ENCODE measurements at places on chromosomes 7 and 10. TPM values are rescaled to one million over a fixed set of nuclear protein-coding genes. Genes with fewer than 3 reads are reported as not detected.

DNA sequence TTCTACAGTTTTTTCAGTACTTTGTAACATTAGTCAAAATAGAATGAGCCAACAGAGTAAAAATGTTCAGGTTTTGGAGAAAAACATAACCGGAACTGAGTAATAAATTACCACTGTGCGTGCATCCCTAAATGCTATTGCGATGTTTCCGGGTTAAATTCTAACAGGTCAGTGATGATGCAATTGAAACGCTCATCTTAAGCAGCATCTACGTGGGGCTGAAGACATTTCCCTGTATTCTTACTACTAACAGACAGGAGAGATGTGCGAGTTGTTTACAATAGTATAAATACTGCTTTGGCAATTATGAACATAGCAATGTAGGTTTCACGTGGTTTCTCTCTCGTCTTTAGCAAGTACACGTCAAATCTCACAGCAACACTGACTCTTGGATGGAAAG lies 149.4 kb downstream of the USP6NL start:
- no peak for DNase-seq

DNA sequence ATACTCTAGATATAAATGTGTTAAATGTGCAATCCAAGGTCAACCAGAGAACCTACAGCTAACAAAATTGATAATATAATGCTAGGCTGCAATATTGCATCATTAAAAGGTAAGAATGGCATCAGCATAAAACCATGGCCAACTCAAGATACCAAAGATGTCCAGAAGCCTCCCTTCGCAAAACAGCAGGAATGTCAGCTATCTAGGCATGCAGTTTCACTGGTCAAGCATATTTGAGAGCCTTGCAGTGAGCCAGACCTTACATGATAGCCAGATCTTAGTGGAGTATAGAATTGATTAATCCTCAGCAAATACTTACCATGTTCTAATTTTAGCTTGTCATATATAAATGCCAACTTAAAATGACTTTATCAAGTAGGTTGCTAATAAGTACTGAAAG lies 138.8 kb downstream of the ZEB1 start:
- no peak for DNase-seq

The GPRIN2 gene
- 5.8 TPM for polyA plus RNA-seq

The SPDYE2B gene
- 2.4 TPM for polyA plus RNA-seq

DNA sequence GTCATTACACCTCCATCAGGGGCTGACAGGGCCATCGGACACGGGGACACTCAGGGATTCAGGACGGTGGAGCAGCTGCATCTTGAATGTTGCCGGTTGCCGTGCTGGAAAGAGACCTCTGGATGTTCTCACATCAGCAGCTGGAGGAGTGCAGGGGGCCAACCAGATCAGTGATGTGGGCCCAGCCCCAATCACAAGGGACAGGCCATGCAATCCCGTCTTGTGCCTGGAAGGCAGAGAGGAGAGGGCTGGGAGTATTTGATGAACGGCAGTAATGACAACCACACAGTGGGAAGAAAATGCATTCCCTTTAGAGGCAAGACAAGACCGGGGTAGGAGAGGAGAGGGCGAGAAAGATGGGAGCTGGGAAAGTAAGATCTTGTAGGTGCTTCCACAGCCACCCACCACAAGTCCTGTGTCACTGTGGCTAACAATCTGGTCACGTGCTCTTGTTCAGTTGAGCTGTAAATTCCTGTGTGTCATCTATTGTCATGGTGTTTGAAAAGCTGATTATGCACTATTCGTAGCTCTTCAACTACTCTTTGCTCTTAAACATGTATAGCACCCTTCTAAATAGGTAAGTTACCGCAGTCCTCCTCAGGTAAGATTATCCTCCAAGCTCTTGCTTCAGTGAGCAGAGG lies 85.9 kb upstream of the LEP start:
- no peak for DNase-seq

The PON3 gene
- polyA plus RNA-seq, result 19.3 TPM

- no peak for DNase-seq
These were observed 30.7 kb downstream of the GHRHR start for GRCh38 chr7:30994206-30995100.

The UNCX gene
- polyA plus RNA-seq, result not detected

GRCh38 chr10:131818510-131819234 lies 82.1 kb upstream of the PPP2R2D start:
- no peak for DNase-seq

DNA sequence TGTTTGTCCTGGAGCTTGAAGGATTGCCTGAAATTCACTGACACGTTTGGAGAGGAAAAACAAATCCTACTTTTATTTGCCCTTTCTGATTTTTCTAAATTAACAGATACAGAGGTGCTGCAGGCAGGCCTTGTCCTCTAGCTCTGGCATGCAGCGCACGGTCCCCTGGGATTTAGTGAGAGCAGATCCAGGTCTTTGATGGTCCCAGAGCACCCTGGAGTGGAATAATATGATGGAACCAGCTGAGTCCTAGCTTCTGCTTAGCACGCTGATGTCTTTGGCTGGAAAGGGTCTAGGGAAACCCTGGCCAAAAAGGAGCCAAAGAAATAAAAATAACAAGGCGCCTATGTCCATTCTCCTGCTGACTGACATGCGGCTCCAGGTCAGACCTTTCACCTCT lies 40.5 kb downstream of the C10orf120 start:
- DNase-seq, result no peak

DNA sequence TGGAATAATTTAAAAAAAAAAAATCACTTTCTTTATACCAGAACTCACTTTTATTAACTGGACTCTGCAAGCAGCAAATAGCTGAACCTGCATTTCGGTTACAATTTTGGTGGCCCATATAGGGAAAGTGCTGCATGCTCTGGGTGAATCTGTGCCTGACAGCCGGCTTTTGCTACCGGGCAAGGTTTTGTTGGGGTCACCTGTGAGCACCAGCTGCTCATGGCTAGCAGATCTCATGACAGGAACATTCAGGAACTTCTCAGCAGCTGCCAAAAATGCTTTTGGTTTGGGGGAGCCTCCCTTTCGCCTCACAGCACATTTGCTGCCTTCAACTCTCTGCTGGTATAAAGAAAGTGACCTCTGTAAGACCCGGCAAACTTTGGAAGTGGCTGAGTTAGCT lies 13.2 kb upstream of the CREB3L2 start:
- no peak for DNase-seq

The FAM25A gene
- not detected for polyA plus RNA-seq

DNA sequence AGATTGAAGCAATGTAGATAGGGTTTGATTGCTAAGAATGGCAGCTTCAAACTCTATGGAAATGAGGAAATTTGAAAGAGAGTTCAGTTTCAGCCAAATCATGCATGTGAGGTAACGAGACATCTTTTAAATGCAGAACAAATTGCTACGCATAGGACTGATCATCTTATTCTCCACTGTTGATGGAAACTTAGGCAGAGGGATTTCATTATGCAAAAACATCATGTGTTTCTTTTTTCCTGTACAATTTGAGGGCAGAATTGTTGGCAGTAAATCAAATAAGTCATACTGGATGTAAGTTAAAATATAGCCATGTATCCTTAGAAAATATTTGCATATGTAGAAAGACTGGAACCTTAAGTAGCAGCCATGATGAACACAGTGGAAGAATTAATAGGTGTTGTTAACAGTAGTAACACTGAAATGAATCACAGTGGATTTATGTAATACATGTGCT lies 327.4 kb downstream of the CDK14 start:
- no peak for DNase-seq

The GRM3 gene
- polyA plus RNA-seq, result 0.40 TPM

The GDF2 gene
- 0.09 TPM for polyA plus RNA-seq

GRCh38 chr10:2978574-2979273 lies 88.6 kb upstream of the PFKP start:
- no peak for DNase-seq

The TCERG1L gene
- 0.36 TPM for polyA plus RNA-seq

DNA sequence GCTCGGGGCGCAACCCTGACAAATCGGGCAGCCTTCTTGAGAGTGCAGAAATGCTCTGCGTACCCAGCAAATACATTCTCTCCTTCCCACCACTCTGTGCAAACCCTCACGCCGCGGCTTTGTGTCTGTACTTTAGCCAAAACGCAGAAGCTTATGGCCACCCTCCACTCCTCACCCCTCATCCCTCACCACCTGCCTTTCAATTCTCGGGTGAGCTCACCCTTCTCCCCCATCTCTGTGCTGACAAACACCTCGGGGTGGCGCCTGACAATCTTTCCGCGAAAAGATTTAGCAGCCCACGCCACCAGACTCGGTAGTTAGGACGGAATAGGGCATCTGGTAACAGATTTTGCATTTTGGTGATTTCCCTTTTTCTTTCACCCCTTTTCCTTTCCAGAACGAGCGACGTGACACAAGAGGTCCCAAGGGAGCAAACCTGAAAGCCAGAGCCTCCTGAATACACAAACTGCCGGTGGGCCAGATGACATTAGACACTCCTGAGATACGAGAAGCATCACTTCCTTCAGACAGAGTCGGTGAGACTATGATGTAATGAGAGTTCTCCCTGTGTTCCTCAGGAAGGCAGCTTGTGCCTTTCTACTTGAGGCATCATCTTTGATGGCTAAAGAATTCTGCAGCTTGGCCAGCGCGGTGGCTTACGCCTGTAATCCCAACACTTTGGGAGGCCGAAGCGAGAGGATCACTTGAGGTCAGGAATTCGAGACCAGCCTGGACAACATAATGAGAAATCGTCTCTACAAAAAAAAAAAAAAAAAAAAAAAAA lies 671 bp upstream of the ATAD1 start:
- peak; percentile 21 for DNase-seq

- DNase-seq, result no peak
These were observed 11.2 kb upstream of the GSTO1 start for GRCh38 chr10:104243512-104243911.

DNA sequence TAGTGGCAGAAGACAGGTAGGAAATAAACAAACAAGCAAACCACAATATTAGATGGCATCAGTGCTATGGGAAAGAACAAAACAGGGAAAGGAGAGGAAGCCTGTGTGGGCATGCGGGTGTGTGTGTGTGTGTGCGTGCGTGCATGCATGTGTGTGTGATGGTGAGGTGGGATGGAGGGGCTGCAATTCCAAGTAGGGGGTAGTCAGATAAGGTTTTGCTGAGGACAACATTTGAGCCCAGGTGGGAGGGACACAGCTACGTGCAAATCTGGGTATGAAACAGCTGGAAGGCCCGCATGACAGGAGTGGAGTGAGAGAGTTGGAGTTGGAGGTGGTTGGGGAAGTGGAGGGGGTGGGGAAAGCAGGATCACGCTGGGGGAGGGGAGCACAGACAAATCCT lies 121.0 kb upstream of the PARD3 start:
- no peak for DNase-seq

DNA sequence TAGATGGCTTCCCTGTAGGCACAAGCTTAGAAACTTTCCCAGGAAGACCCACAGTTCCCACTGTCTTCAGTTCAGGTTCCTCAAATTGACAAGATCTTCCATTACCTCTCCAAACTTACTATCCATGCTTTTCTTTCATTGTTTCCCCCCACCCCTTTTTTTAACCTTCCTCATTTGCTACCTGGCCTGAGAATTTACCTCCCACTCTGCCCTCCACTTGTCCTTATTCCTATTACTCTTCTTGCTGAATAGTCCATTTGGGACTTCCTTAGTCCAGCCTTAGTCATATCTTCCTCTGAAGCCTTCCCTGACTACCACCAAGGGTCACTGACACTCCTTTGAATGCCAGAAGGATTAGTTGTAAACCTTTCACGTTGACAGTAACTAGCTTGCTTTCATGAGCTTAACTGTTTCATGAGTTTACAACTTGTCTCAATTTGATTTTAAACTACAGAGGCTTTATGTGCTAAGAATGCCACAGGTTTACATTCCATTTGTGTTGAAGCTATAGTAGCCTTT lies 1.2 kb upstream of the CALU start:
- no peak for DNase-seq

DNA sequence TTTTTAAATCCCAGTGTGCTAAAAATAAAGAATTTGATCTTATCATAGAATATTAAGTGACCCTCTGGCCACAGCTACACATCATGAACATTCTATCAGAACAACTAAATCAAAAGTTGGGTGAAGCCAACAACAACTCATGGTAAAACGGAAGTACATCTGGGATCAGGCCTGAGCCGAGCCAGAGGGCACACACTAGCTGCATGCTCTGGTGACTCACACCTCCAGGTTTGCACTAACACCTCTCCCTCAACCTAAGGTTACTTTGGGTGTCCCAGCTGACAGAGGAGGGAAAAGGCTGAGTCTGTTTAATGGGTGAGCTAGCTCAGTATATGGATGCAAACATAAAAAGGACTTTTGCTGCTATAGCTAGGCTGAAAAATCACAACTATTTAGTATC lies 281.6 kb downstream of the HGF start:
- no peak for DNase-seq

The SPDYE5 gene
- polyA plus RNA-seq, result 6.2 TPM

The KLLN gene
- polyA plus RNA-seq, result 0.90 TPM

DNA sequence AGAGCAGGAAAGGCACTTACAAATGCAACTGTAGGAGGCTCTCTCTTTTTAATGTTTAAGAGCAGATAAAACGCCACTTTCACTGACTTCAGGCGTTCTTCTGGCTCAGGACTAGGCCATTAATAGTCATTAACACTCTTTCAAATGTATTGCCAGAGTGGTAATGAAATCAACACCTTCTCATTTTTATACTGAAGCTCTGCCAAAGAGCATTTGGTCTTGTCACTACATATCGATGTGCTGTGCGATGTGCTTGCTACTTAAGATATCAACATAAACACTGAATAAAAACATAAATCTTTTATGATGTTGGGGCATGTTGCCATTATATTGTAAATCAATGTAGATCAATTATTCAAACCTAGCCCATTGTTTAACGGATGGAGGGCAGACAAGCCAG lies 634.7 kb downstream of the ARL4A start:
- DNase-seq, result no peak

GRCh38 chr10:113420057-113420732 lies 132.7 kb upstream of the HABP2 start:
- DNase-seq, result no peak

The FEZF1 gene
- not detected for polyA plus RNA-seq

The EPO gene
- polyA plus RNA-seq, result 0.13 TPM

DNA sequence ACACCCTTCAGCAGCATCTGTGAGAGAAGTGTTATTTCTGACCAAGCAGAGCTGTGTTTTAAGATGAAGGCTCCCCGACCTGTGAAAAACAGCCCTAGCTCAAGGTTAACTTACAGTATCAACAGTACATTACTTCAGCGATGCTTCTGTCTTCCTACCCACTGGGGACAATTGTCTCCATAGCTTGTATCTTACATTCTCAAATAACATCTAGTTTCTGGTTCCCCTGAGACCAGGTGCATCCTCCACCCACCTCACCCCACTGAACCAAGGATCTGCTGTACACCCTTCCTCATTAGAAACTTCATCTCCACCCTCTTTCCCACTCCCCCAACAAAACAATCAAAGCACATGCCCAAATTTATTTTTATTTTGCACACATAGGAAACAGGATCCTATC lies 102.0 kb downstream of the VOPP1 start:
- no peak for DNase-seq

GRCh38 chr10:102332772-102333171 lies 62.7 kb upstream of the NFKB2 start:
- DNase-seq, result no peak

GRCh38 chr10:91590904-91591796 lies 41.7 kb downstream of the PPP1R3C start:
- DNase-seq, result peak; percentile 93

The AKR1C4 gene
- not detected for polyA plus RNA-seq

The SLC39A12 gene
- polyA plus RNA-seq, result not detected

- no peak for DNase-seq
These were observed 2.7 kb downstream of the ANKRD16 start for GRCh38 chr10:5887029-5887428.

- no peak for DNase-seq
These were observed 26.1 kb downstream of the SVIL start for GRCh38 chr10:29608476-29609301.

Measured in right lung (tissue), 10 donors.